ENCODE measurements at places on chromosomes 6 and 20.

DNA sequence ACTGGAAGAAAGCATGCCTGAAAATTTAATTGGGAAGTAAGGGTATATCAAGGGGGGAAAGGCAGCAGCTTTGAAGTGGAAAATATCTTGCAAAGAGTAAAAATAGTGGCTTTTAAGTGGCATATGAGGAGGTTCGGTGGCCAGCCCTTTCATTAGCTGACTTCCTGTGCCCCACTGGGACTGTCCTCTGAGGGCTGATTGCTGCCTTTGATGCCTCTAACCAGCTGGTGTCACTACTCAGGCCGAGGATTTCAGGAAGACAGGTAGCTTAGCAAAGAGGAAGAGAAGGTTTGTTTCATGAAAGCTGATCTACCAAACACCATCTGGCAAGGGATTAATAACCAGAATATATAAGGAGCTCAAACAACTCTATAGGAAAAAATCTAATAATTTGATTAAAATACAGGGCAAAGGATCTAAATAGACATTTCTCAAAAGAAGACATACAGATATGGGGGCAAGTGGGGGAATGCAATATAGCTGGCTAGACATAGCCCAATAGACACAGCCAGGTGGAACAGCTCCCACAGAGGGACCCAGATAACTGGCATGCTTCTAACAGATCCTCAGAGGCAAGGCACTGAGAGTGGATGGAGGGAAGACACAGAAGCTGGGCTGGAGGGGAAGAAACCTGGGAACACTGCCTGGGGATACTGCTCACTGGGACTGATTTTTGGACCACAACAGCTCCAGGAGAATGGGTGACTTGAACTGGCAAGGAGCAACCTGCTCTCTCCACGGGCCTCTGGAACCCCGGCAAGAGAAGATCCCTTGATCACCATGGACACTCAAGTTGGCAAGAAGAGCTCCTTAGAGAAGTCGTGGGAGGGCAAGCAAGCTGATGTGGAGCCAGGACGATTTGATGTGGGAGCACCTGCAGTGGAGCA, 33.2 kb downstream of the CCN2 start:
- H3K36me3 ChIP-seq, result no peaks in the 10 kb centered on the region
- H3K27ac ChIP-seq, result no peak overlapping the region
- peak; percentile 56 for DNase-seq
- no peaks in the 10 kb centered on the region for H3K27me3 ChIP-seq
- no peaks in the 10 kb centered on the region for H3K4me1 ChIP-seq

- H3K4me3 ChIP-seq, result no peak overlapping the region
- H3K27ac ChIP-seq, result no peak overlapping the region
- H3K36me3 ChIP-seq, result no peaks in the 10 kb centered on the region
- DNase-seq, result no peak
Observed at GRCh38 chr6:137332637-137333280, 113.6 kb upstream of the IFNGR1 start.

- H3K4me1 ChIP-seq, result no peaks in the 10 kb centered on the region
- no peak overlapping the region for H3K4me3 ChIP-seq
- H3K27me3 ChIP-seq, result no peaks in the 10 kb centered on the region
- H3K27ac ChIP-seq, result no peak overlapping the region
- no peaks in the 10 kb centered on the region for H3K36me3 ChIP-seq
Observed at GRCh38 chr6:134147034-134147533, 94.7 kb upstream of the SLC2A12 start.

- H3K4me3 ChIP-seq, result no peak overlapping the region
- no peak overlapping the region for H3K27ac ChIP-seq
- no peak for DNase-seq
- H3K36me3 ChIP-seq, result no peaks in the 10 kb centered on the region
- H3K4me1 ChIP-seq, result no peaks in the 10 kb centered on the region
Observed at GRCh38 chr6:159874435-159874834, 16.4 kb upstream of the MAS1 start.

GRCh38 chr6:12865671-12866181, 149.2 kb downstream of the PHACTR1 start:
- no peaks in the 10 kb centered on the region for H3K27me3 ChIP-seq
- no peak overlapping the region for H3K27ac ChIP-seq
- DNase-seq, result no peak
- H3K36me3 ChIP-seq, result no peaks in the 10 kb centered on the region

DNA sequence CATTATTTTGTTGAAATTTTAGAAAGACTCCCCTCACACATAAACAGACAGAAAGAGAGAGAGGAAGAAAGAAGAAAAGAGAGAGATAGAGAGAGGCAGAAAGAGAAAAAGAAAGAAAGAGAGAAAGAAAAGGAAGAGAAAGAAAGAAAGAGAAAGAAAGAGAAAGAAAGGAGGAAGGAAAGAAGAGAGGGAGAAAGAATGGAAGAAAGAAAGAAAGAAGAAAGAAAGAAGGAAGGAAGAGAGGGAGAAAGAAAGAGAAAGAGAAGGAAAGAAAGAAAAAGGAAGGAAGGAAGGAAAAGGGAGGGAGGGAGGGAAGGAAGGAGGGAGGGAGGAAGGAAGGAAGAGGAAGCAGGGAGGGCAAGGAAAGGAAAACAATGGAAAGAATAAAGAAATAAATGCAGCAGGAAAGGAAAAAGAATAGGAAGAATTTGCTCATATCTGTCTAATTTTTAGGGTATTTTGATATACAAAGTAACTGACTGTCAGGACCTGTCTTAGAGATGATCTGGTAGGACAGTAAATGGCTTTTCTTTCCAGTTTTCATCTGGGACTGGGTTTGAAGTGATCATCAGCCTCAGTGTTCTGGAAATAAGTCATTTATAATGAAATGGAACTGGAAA, 325.6 kb downstream of the LAMA2 start:
- H3K27ac ChIP-seq, result no peak overlapping the region
- no peaks in the 10 kb centered on the region for H3K4me1 ChIP-seq
- DNase-seq, result no peak
- no peak overlapping the region for H3K4me3 ChIP-seq

All from endodermal cell (in vitro differentiated cells).